ENCODE measurements at places on chromosomes 11 and 22. TPM values are rescaled to one million over a fixed set of nuclear protein-coding genes. Genes with fewer than 3 reads are reported as not detected.

The ZC3H12C gene
- total RNA-seq = 15.8 TPM

DNA sequence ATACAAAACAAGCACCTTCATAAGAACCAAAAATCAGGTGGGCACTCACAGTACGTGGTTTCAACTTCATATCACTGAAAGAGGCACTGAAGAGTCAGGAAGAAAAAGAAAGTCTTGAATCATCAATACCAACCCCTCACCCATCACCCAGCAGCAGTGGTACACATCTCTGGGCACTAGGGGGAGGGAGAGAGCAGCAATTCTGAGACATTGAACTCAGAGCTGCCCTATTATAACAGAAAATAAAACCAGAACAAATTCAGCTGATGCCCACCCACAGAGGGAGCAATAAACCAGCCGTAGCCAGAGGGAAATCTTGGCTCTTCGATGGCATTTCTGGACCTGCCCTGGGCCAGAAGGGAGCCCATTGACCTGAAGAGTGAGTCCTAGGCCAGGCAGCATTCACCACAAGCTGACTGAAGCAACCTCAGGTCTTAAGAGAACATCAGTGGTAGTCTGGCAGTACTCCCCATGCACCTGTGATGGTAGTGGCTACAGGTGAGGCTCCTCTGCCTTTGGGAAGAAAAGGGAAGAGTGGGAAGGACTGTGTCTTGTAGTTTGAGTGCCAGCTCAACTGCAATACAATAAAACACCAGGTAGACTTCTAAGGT lies 42.2 kb upstream of the FAM181B start:
- DNase-seq = peak; percentile 47

GRCh38 chr11:36380296-36381014 lies 84.4 kb downstream of the PRR5L start:
- DNase-seq = no peak

The MS4A4A gene
- not detected for total RNA-seq

DNA sequence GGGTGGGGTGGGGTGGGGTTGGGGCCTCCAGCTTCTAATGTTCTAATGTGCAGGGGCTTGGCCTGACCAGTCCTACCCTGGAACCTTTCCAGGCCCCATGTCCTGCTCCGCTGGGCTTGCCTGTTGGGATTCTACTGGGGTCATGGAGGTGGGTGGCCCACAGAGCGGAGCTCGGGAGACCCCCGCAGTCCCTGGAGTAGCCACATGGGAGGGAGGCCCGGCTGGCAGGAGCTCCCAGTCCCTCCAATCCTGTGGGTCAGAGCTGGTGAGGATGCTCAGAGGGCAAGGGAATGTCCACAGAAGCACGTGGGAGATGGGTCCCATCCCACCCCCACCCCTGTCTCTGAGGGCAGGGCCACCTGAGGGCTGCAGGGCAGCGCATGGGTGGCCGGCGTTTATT lies 2.9 kb downstream of the SEPTIN5 start:
- no peak for DNase-seq

The CBLIF gene
- total RNA-seq = not detected

The ARRB1 gene
- total RNA-seq = 13.1 TPM

DNA sequence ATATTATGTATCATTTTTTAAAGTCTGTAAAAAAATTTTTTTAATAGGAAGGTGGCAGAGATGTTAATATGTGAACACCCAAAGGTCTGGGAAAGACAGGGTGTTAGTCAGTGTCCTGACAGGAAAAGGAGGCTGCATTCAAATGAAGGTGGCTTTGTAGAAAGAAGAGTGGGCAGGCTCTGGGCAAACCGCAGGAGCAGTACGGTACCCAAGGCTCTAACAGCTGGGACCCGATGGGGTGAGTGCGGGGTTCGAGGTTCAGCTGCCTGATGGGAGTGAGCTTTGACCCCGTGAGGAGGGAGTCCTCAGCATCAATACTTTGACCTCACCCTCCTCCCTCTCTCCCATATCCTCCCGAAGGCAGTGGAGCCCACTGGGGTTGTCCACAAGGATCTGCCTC lies 142.5 kb downstream of the C11orf91 start:
- no peak for DNase-seq

The BIK gene
- 0.18 TPM for total RNA-seq

DNA sequence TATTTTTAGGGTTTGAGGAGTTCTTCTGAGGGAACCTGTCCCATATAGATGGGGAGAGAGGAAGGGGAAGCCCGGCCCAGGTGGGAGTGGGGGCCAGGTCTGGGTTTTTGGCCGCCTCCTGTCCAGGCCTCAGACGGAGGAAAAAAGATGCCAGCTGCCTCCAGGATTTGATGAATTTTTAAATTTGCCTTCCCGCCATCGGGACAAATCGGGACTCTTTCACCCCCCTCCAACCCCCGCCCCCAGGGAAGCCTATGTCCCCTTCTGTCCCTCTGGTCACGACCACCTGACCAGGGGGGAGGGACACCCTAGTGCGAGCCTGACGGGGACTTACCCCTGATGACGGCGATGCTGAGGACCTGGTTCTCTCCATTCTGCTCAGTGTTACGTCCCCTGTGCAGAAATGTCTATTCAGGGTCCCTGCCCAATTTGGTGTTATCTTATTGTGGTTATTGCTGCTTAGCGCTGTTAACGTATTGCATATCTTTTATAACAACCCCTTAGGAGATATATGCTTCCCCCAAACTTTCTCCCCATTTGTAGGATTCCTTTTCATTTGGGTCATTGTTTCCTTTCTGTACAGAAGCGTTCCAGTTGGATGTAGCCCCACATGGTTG lies 115.9 kb upstream of the GRK3 start:
- DNase-seq = peak; percentile 47

DNA sequence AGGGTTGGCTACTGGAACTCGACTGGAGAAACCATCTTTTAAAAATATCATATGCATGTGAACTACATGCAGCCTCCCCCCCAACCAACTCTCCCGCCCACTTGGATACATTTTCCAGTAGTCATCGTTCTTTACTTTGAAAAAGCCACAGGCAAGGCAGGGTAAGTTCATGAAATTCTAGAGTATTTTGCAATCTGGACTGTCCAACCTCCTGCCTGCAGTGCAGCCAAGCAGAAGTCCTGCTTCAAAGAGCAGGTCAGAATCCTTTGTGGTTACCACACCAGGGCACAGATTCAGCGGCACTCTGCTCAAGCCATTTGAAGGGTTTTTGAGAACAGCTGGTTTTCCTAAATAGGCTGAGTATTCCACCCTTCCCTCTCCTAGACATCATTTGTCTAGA lies 12.1 kb downstream of the ELF5 start:
- DNase-seq = peak; percentile 89

DNA sequence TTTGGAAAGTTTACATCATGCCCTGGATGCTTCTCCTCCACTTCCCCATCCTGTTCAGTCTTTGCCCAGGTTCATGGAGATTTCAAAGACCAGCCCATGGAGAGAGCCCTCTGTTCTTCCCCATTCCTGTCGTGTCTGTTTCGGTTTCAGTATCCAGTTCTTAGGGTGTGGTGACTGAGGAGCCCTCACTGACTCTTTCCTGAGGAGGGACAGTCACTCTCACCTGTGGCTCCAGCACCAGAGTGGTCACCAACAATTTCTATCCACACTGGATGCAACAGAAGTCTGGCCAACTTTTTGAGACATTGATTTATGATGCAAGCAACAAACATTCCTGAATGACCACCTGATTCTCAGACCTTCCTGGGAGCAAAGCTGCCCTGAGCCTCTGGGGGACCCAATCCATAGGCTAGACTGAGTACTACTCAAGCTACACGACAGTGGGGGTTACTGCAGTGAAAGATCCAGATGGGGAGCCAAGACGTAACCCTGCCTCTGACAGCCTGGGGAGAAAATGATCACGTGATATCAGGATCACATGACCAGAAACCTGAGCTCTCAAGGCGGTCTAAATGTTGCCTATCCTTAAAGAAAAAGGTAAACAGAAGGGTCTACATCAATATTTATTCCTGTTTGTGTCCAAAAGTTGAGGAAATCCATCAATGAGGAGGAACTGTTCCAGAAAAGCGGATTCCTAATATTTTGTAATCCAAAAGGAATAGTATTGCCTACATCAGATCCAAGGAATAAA lies 76.2 kb upstream of the VPREB1 start:
- peak; percentile 61 for DNase-seq

The DGCR6L gene
- 68.6 TPM for total RNA-seq

GRCh38 chr11:64911142-64911541 lies 5.9 kb downstream of the ATG2A start:
- DNase-seq = no peak

The VPREB3 gene
- total RNA-seq = not detected

DNA sequence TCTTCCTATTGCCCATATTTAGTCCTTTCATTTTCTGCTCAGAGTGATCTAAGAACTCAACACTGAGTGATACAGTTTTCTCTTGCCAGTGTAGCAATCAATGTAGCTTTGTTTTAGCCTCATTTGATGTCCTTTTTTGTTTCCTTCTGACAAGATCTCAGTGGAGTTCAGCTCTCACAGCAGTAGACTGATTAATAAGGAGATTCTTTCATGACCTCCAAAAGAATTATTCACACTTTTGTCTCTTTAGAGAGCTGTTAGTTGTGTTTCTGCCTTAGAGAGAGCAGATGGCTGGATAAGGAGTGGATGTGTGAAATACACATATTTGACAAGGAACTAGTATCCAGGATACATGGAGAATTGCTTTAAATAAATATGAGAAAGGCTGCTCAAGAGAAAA lies 6.6 kb upstream of the TMEM225 start:
- DNase-seq = no peak

DNA sequence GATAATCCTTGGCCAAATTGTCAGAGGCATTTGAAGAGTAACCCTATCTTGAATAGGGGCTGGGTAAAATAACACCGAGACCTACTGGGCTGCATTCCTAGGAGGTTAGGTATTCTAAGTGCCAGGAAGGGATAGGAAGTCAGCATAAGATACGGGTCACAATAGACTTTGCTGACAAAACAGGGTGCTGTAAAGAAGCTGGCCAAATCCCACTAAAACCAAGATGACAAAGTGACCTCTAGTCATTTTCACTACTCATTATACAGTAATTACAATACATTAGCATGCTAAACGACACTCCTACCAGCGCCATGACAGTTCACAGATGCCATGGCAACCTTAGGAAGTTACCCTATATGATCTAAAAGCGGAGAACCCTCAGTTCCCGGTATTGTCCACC lies 964 bp upstream of the REXO2 start:
- DNase-seq = peak; percentile 4

The NECTIN1 gene
- 1.7 TPM for total RNA-seq

DNA sequence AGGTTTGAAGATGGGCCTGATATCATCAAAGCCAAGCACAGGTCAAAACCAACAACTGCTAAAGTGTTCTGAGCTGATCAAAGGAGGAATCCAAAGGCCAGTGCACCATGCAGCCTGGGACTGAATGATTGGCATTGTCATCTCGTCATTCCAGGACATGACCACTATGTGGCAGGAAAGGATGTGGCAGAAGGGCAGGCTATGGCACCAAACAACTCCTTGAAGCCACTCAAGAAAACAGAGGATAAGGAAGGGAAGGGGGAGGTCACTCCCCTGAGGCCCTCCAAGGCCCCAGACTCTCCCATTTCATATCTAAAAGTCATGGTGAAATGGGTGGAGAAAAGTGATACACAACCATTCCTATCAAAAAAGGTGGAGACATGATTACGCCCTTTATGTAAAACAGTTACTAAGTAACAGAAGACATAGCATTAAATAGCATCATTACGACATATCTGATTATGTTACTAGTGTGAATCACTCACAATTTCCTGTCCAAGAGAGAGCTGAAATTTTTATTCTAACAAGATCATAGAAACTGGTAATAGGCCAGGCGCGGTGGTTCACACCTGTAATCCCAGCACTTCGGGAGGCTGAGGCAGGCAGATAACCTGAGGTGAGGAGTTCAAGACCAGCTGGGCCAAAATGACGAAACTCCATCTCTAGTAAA lies 49.3 kb downstream of the AHNAK start:
- peak; percentile 81 for DNase-seq

The WBP2NL gene
- not detected for total RNA-seq

- no peak for DNase-seq
These were observed 6.9 kb downstream of the PATZ1 start for GRCh38 chr22:31339148-31339832.

The CALCA gene
- not detected for total RNA-seq

DNA sequence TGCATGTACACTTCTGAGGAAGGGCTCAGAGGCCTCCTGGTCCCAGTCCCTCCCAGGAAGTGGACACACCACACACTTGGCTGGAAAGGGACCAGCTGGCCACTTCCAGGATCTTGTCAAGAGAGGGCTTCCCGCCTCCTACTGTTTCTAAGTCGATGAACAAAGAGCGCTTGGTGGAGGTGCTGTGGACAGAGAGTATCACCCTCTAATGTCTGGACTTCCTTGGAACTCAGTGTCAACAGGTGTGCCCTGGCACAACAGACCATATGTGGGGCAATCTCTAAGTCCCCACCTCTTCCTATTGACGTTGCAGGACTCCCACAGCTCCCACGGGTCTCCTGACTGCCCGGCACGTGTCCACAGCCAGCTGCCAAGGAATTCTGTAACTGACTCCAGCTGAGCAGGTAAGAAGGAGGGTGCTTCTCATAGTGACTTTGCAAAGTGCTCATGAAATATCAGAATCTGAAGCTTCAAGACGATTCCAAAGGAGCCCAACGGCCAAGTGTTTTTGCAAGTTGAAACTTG lies 16.1 kb downstream of the POU2AF1 start:
- DNase-seq = no peak

The C11orf52 gene
- total RNA-seq = 0.28 TPM

The TRPT1 gene
- 81.9 TPM for total RNA-seq

The TSPAN32 gene
- total RNA-seq = not detected

- no peak for DNase-seq
These were observed 9.1 kb downstream of the LRP5 start for GRCh38 chr11:68321293-68322051.

DNA sequence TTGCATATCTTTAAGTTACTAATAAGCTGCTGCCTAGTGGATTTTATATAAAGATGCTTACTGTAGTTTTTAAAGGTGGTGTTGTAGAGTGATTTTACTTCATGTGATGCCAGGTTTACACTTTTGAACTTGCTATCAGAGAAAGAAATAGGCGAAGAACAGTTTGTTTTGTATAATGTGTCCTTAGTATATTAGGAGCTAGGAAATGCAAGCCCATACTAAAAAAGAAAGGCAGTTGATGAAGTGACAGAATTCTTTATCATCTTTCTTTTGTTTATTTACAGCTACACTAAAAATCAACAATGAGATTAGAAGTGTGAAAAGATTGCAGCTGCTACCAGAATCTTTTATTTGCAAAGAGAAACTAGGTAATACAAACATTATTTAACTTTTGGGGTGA lies 12.8 kb downstream of the FBXO7 start:
- no peak for DNase-seq

DNA sequence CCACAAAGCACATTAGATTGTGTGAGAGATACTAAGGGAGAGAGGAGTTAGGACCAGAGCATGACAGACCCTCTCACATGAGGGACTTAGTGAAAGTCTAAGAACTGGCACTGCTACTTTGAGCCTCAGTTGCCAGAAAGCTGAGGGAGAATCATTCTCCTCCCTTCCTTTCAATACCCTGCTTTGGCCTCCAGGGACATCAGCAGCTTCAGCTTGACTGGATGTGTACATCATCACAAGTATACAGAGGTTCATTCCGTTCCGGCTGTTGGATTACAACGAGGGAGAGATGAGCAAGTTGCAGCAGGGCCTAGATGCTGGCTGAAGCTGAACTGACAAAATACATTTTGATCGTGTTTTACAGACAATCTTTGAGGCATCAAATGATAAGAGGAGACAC lies 15.7 kb upstream of the ANO5 start:
- DNase-seq = no peak

The SPA17 gene
- 14.4 TPM for total RNA-seq

GRCh38 chr11:34750692-34751405 lies 130.0 kb downstream of the EHF start:
- no peak for DNase-seq

The MMP12 gene
- not detected for total RNA-seq

- DNase-seq = no peak
These were observed 241.8 kb upstream of the ARHGAP42 start for GRCh38 chr11:100445231-100445735.
